ENCODE measurements at places on chromosomes 2 and 18. TPM values are rescaled to one million over a fixed set of nuclear protein-coding genes. Genes with fewer than 3 reads are reported as not detected.

GRCh38 chr18:1708006-1708405 is 803.3 kb downstream of the ADCYAP1 start:
- DNase-seq = no peak
- H3K36me3 ChIP-seq = no peaks in the 10 kb centered on the region
- no peak overlapping the region for H3K4me3 ChIP-seq

GRCh38 chr2:178449700-178450523 is 1.1 kb downstream of the PRKRA start:
- H3K27ac ChIP-seq = peak overlapping the region; percentile 98
- H3K4me1 ChIP-seq = peaks cover 17% of the 10 kb centered on the region
- H3K4me3 ChIP-seq = peak overlapping the region; percentile 90
- peaks cover 15% of the 10 kb centered on the region for H3K36me3 ChIP-seq
- DNase-seq = no peak

DNA sequence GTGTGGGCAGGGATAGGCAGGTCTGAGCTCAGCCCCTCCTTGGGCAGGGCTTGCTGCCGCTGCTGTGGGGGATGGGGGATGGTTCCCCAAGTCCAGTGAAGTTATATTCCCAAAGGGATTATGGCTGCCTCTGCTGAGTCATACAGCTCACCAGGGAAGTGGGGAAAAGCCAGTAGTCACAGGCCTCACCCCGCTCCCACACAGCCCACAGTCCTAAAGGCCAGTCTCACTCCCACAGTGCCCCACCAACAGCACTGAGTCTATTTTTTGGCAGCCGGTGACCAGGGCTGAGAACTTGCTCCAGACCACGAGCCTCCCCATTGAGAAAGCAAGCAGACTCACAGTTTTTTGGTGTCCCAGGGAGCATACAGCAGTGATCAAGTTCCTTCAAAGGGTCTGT is 173.3 kb downstream of the OSR1 start:
- H3K27me3 ChIP-seq = no peaks in the 10 kb centered on the region
- no peak overlapping the region for H3K4me3 ChIP-seq
- no peaks in the 10 kb centered on the region for H3K4me1 ChIP-seq
- no peak for DNase-seq
- H3K27ac ChIP-seq = no peak overlapping the region

GRCh38 chr18:73976433-73976832 is 171.2 kb downstream of the FBXO15 start:
- no peaks in the 10 kb centered on the region for H3K27me3 ChIP-seq
- H3K4me3 ChIP-seq = no peak overlapping the region
- no peak for DNase-seq
- H3K36me3 ChIP-seq = no peaks in the 10 kb centered on the region
- H3K4me1 ChIP-seq = peaks cover 3% of the 10 kb centered on the region

- peaks cover 5% of the 10 kb centered on the region for H3K27me3 ChIP-seq
- H3K4me3 ChIP-seq = no peak overlapping the region
- H3K27ac ChIP-seq = no peak overlapping the region
- H3K4me1 ChIP-seq = peaks cover 11% of the 10 kb centered on the region
- no peak for DNase-seq
Observed at GRCh38 chr2:237563816-237564215, 2.6 kb upstream of the PRLH start.

GRCh38 chr2:222470802-222471468 is 46.6 kb downstream of the SGPP2 start:
- DNase-seq = no peak
- no peak overlapping the region for H3K4me3 ChIP-seq
- H3K27ac ChIP-seq = no peak overlapping the region
- peaks cover 6% of the 10 kb centered on the region for H3K4me1 ChIP-seq
- H3K27me3 ChIP-seq = no peaks in the 10 kb centered on the region

SLC40A1 gene
- 47.7 TPM for total RNA-seq

GAD1 gene
- 60.9 TPM for total RNA-seq

SH3RF3 gene
- 5.2 TPM for total RNA-seq

PROKR1 gene
- 5.8 TPM for total RNA-seq

Measured in spinal cord (tissue), 10 donors.